ENCODE measurements at places on chromosomes 11 and 22. TPM values are rescaled to one million over a fixed set of nuclear protein-coding genes. Genes with fewer than 3 reads are reported as not detected.

DNA sequence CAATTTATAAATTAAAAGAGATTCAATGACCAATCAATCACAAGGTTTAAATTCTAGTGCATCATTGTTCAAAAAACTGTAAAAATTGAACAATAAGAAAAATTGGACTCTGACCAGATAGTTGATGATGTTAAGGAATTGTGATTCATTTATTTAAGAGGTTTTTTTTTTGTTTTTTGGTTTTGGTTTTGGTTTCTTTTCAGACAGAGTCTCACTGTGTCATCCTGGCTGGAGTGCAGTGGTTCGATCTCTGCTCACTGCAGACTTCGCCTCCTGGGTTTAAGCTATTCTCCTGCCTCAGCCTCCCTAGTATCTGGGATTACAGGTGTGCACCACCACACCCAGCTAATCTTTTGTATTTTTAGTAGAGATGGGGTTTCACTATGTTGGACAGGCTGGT is 17.1 kb upstream of the EIF3M start:
- no peaks in the 10 kb centered on the region for H3K36me3 ChIP-seq
- H3K27me3 ChIP-seq = no peaks in the 10 kb centered on the region
- no peak for DNase-seq
- H3K4me3 ChIP-seq = no peak overlapping the region
- no peak overlapping the region for H3K27ac ChIP-seq

GRCh38 chr11:95148406-95148805 is 58.8 kb downstream of the ENDOD1 start:
- no peak for DNase-seq
- no peak overlapping the region for H3K4me3 ChIP-seq
- peaks cover 17% of the 10 kb centered on the region for H3K27me3 ChIP-seq
- no peak overlapping the region for H3K27ac ChIP-seq
- no peaks in the 10 kb centered on the region for H3K36me3 ChIP-seq
- H3K4me1 ChIP-seq = peaks cover 8% of the 10 kb centered on the region

GRCh38 chr11:96567667-96568066 is 177.9 kb downstream of the JRKL start:
- H3K4me3 ChIP-seq = no peak overlapping the region
- peaks cover 6% of the 10 kb centered on the region for H3K4me1 ChIP-seq
- no peaks in the 10 kb centered on the region for H3K36me3 ChIP-seq
- H3K27ac ChIP-seq = no peak overlapping the region
- peak; percentile 1 for DNase-seq
- H3K27me3 ChIP-seq = no peaks in the 10 kb centered on the region

GRCh38 chr11:102879801-102880200 is 5.0 kb upstream of the MMP12 start:
- H3K27me3 ChIP-seq = no peaks in the 10 kb centered on the region
- H3K4me3 ChIP-seq = no peak overlapping the region
- DNase-seq = no peak

OR51I1 gene
- total RNA-seq = 0.60 TPM

DNA sequence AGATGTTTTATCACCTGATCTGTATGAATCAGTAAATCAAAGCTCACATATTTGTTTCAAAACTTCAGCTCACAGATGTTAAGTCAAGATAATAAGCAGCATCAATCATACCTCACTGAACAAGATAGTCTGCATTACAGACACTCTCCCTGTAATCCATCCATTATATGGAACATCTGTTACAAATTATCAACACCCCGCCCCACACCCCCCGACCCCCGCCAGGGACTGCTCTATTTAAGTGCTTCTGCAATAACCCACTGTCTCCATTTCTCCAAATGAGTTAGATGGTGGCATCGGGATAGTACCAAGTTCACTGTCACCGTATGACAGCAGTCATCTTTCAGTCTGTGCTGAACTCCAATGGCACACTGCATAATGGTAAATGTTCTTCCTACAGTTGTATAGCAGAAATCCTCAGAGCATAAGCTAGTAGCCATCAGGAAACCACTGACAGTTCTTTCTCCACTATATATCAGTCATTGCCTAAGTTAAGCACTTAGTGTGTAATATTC is 447.0 kb upstream of the ARHGAP42 start:
- no peak overlapping the region for H3K27ac ChIP-seq
- no peaks in the 10 kb centered on the region for H3K36me3 ChIP-seq
- DNase-seq = no peak
- H3K4me1 ChIP-seq = no peaks in the 10 kb centered on the region
- no peak overlapping the region for H3K4me3 ChIP-seq

OR10A2 gene
- not detected for total RNA-seq

GRCh38 chr11:4607096-4607495 is 935 bp downstream of the TRIM68 start:
- H3K4me1 ChIP-seq = no peaks in the 10 kb centered on the region
- H3K27ac ChIP-seq = peak overlapping the region; percentile 90
- peaks cover 3% of the 10 kb centered on the region for H3K27me3 ChIP-seq
- H3K36me3 ChIP-seq = peaks cover 9% of the 10 kb centered on the region

MEI1 gene
- 17.8 TPM for total RNA-seq

- DNase-seq = no peak
- H3K4me1 ChIP-seq = no peaks in the 10 kb centered on the region
- no peaks in the 10 kb centered on the region for H3K36me3 ChIP-seq
- H3K27me3 ChIP-seq = no peaks in the 10 kb centered on the region
Measured at GRCh38 chr11:17267576-17267975, 9.0 kb upstream of the NUCB2 start.

AGBL2 gene
- 0.25 TPM for total RNA-seq

OSM gene
- not detected for total RNA-seq

- H3K36me3 ChIP-seq = no peaks in the 10 kb centered on the region
- no peak overlapping the region for H3K4me3 ChIP-seq
- no peak overlapping the region for H3K27ac ChIP-seq
- no peak for DNase-seq
Measured at GRCh38 chr11:13302420-13302958, 24.9 kb downstream of the BMAL1 start.

- no peaks in the 10 kb centered on the region for H3K36me3 ChIP-seq
- peak; percentile 77 for DNase-seq
- H3K4me1 ChIP-seq = peaks cover 6% of the 10 kb centered on the region
Measured at GRCh38 chr11:70467201-70468085, 69.1 kb downstream of the CTTN start.

C11orf86 gene
- not detected for total RNA-seq

- no peaks in the 10 kb centered on the region for H3K36me3 ChIP-seq
- peak; percentile 14 for DNase-seq
- H3K27me3 ChIP-seq = no peaks in the 10 kb centered on the region
- peak overlapping the region; percentile 61 for H3K27ac ChIP-seq
Measured at GRCh38 chr11:123742031-123742723, 717 bp upstream of the ZNF202 start.

GRCh38 chr11:33375688-33376311 is 118.6 kb downstream of the HIPK3 start:
- H3K36me3 ChIP-seq = no peaks in the 10 kb centered on the region
- peaks cover 55% of the 10 kb centered on the region for H3K27me3 ChIP-seq
- peak within 1 kb of the TSS; percentile 74 for H3K4me3 ChIP-seq
- H3K4me1 ChIP-seq = no peaks in the 10 kb centered on the region
- H3K27ac ChIP-seq = no peak within 1 kb of the TSS

DNA sequence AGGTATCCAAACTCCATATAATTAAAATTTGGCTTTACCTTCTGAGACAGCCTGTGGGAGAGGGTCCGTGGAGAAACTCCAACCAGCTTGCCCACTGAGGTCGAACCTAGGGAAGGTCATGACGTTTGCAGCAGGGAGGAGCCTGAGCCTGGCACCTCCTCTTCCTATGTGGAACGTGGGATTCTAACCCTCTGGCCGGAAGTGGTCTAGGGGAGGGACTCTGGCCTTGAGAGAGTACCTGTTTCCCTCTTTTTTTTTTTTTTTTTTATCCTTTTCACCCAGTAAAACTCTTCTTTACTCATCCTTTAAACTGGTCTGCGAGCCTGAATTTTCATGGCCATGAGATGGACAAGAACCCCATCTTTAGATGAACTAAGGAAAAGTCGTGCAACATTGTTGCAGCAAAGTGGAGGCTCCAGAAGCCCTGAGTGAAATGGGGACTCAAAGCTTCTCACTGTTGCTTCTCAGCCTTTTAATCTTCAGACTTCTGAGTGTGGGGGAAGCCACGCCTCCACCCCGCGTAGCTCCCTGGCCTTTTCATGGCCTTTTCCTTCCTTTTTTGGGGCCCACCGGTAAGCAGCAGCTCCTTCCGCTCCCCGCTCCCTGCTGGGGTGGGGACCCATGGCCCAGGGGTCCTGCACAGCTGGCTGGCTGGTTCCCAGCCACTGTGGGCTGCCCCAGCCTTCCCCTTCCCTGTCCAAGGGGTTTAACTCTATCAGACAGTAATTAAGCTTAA is 1359.9 kb downstream of the LRRC4C start:
- H3K4me3 ChIP-seq = no peak overlapping the region
- no peak for DNase-seq
- H3K36me3 ChIP-seq = no peaks in the 10 kb centered on the region
- H3K27me3 ChIP-seq = no peaks in the 10 kb centered on the region

- H3K4me1 ChIP-seq = peaks cover 18% of the 10 kb centered on the region
- H3K36me3 ChIP-seq = no peaks in the 10 kb centered on the region
- peak; percentile 66 for DNase-seq
- no peak overlapping the region for H3K4me3 ChIP-seq
Measured at GRCh38 chr11:64094463-64095260, 58.9 kb downstream of the FLRT1 start.

GRCh38 chr11:74154620-74155281 is 16.1 kb downstream of the C2CD3 start:
- DNase-seq = no peak
- H3K4me1 ChIP-seq = no peaks in the 10 kb centered on the region
- H3K27ac ChIP-seq = no peak overlapping the region
- H3K36me3 ChIP-seq = no peaks in the 10 kb centered on the region
- no peak overlapping the region for H3K4me3 ChIP-seq
- H3K27me3 ChIP-seq = no peaks in the 10 kb centered on the region
